ENCODE measurements at places on chromosomes 3 and 15.

GRCh38 chr3:171895900-171896299 is 52.8 kb downstream of the TMEM212 start:
- DNase-seq = no peak

DNA sequence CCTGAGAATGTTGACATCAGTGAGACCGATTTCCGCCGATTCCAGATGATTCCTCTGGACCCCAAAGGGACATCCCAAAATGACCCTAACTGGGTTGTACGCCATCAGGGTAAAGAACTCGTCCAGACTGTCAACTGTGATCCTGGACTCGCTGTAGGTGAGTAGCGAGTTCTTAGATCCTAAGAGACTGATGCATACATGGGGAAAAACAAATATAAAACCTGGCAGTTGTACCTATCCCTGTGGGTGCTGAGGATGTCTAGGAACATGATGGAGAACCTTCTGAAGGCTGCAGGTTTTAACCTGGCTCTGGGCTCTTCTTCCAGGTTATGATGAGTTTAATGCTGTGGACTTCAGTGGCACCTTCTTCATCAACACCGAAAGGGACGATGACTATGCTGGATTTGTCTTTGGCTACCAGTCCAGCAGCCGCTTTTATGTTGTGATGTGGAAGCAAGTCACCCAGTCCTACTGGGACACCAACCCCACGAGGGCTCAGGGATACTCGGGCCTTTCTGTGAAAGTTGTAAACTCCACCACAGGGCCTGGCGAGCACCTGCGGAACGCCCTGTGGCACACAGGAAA is 12.3 kb downstream of the THBS1 start:
- DNase-seq = no peak

DNA sequence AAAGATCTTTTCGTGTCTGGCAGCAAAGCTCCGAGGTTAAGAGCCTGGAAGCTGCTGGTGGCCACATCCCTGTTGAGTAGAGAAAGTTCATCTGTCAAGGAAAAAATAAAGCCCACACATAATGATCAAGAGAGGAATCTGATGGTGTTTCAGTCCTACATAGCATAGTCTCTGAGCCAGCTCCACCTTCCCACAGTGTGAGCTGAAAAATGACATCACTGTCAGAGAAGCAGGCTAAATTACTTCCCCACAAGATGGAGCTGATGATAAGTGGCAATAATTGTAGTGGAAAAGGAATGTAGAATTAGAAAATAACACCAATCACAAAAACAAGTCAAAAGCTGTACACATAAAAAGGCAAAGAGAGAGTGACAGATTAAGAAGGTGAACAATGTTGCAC is 84.5 kb downstream of the AQP9 start:
- DNase-seq = no peak

- no peak for DNase-seq
Measured at GRCh38 chr3:149816986-149817385, 4.0 kb downstream of the RNF13 start.

DNA sequence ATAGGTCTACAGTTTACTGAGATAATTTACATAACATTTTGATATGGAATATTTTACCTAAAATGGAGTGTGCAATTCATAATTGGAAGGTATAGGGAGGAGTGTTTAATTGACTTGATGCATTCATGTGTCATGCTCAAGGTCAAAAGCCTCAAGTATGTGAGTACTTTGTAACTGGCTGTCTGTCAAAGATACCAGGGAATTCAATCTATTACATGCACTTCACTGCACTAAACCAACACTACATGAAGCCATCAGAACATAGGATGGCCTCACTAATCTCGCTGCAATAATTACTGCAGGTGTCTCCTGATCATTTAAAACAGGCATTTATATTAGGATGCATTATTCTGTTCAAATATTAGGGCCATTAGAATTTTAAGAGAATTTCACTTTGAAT is 367.2 kb downstream of the CNTN4 start:
- no peak for DNase-seq
